ENCODE measurements at places on chromosomes 5 and 9.

DNA sequence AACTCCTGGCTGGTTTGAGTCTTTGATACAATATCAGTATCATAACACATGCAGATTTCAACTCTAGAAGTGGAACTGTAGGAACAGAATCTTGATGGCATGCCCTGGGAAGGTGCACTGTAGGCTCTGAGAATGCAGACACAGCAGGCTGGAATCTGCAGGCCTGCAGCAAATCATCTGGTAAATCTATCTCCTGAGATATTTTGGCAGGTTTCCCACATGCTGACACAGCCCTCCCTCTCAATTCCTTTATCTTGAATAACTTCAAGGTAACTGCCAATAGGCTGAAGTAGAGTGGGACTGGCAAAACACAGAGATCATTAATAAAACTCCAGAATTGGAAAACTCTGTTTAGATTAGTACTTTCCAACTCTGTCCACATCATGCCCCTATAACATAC is 177.8 kb upstream of the PCSK5 start:
- DNase-seq = no peak

- DNase-seq = no peak
Observed at GRCh38 chr9:110821064-110821463, 152.5 kb downstream of the MUSK start.

- no peak for DNase-seq
Observed at GRCh38 chr9:5651246-5651645, 22.3 kb downstream of the RIC1 start.

DNA sequence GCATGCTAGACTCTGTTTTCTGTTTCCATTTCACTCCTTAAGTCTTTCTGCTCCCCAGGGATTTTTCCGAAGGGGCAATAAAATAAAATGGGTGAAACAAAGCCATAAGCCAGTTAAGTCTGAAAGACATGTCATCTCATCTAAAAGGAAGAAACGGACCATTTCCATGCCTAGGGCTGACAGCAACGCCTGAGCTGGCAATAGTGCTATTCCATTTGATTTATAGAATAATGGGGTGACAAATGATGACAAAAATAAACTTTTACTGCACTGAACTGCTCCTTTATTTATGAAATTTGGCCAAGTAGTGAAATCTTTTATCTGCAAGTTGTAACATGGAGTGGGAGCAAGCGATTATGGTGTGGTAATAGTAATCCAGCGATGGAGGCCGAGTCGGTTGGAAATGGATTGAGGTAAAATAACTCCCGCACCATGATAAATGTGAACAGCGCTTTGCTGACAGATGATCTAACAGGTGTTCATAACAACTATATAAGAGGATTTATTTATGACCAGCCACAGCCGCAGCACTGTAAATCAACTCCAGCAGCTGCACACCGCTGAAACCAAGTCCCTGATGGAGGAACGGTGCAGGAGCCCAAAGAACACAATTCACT is 219.8 kb upstream of the TBCA start:
- DNase-seq = no peak

DNA sequence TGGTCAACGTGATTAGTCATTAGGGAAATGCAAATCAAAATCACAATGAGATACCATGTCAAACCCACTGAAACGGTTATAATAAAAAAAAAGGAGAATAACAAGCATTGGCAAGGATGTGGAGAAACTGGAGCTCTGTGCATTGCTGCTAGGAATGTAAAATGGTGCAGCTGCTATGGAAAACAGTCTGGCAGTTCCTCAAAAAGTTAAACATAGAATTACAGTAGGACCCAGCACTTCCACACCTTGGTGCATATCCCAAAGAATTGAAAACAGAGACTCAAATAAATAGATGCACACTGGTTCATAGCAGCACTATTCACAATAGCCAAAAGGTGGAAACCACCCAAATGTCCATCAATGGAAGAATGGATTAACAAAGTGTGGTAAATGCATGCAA is 201.5 kb upstream of the TUT7 start:
- DNase-seq = no peak

GRCh38 chr5:115377468-115378217 is 81.2 kb upstream of the CCDC112 start:
- no peak for DNase-seq

- DNase-seq = no peak
Observed at GRCh38 chr9:81552581-81552991, 136.8 kb downstream of the TLE1 start.

DNA sequence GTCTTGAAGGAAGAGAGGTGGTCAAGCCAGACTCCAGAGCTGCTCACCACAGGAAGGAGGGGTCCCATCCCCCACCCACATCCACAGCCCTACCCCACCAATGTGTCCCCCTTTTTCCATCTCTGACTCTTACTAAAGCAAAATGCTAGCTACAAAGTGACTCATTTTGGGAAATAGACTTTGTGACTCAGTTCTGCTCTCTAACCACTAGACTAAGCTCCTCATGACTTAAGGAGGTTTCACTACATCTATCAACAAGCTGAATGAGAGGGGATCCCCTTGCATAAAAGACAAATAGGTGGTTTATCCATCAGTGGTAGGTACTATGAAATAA is 35.1 kb upstream of the ADRB2 start:
- DNase-seq = no peak

DNA sequence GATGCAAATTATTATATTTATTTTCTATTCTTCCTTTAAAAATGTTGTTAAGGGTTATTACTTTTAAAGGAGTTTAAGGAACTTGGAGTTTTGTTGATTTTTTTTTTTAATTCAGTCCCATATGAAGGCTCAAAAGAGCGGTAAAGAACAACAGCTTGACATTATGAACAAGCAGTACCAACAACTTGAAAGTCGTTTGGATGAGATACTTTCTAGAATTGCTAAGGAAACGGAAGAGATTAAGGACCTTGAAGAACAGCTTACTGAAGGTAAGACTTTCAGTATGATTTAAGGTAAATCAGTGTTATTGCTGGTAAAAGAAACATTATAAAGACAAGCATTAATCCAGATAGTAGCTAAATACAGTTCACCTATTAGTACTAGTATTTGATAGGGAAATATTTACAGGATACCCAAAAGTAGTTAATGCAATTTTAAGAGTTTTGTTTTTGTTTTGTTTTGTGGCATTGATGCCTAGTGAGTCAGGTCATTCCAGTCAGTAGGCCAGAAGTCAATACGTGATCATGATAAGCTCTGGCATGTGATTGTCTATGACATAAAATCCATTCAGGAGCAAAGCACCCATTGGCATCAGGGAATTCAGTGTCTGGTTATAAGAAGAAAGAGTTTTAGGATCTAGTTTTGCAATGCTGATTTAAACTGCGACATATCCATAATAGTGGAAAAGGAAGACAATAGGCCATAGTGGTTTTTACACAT is 49.2 kb downstream of the CNTRL start:
- DNase-seq = no peak

DNA sequence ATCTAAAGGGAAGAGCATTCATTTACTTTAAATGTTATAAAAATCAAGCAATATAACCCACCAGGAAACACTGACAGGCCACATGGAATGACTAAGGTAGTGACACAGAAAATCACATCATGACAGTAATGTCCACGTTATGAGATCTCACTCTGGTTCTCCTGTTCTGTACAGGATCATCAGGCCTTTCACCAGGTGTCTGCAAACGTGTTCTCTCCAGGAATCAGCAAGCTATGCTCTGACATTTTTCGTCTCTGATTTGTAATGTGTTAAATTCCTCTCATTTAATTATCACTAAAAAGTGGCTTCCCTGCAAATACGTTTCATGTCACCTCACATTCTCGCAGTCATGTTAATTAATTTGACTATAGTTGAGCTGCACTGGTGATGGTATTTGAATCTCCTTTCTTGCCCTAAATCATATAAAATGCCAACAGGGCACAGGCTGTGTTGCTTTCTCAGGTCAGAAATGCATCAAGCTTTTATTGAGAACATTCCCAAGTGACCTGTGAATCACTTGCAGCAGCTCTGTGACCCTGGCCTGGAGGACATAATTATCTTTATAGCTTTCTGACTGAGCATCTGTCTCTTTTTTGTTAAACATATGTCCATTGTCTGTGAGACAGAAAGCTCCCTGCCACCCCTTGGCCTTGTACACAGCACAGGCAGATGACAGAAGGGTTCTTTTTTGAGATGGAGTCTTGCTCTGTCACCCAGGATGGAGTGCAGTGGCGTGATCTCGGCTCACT is 196.2 kb downstream of the DIRAS2 start:
- no peak for DNase-seq

DNA sequence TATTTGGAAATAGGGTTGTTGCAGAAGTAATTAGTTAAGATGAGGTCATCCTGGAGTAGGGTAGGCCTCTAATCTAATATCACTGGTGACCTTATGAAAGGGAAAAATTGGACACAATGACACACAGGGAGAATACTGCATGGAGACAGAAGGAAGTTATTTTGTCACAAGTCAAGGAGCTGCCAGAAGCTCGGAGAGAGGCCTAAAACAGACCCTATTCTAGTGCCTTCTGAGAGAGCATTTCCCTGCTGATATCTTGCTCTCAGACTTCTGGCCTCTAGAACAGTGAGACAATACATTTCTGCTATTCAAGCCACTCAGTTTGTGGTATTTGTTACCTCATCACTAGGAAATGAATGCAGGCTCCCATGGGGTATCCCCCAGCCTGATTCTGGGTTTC is 332.9 kb downstream of the CSNK1G3 start:
- no peak for DNase-seq

DNA sequence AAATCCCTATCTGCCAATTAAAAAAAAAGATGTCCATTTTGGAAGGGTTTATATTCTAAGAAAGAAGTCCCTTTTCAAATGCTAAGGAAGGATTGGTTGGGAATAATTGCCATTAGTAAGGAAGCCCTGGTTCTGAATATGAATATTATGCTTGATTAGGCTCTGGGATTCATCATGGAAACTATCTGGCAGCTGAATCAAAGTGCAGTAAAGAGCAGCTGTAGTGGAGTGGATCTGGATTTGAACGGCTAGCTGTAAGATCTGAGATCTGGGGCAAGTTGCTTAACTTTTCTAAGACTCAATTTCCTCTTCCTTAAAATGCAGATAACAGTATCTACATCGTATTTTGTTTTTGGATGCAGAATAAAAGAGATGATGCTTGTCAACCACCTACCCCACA is 10.5 kb downstream of the IL12B start:
- DNase-seq = no peak

DNA sequence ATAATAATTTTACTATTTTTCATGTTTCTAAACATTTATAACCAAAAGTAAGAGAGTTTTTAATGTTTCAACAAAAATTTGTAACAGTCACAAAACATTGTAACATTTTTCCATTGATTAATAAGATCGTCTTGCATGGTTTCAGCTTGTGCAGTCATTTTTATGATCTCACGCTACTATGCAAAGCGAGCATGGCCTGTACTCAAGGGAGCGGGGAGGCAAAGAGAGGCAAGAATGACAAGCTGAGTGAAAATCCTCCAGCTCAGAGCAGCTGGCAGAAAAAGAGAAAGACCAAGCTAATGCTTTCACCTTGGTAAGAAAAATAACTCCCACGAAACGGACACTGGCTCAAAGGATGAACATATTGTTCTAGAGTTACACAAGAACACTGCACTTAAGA is 90.0 kb upstream of the SV2C start:
- no peak for DNase-seq

DNA sequence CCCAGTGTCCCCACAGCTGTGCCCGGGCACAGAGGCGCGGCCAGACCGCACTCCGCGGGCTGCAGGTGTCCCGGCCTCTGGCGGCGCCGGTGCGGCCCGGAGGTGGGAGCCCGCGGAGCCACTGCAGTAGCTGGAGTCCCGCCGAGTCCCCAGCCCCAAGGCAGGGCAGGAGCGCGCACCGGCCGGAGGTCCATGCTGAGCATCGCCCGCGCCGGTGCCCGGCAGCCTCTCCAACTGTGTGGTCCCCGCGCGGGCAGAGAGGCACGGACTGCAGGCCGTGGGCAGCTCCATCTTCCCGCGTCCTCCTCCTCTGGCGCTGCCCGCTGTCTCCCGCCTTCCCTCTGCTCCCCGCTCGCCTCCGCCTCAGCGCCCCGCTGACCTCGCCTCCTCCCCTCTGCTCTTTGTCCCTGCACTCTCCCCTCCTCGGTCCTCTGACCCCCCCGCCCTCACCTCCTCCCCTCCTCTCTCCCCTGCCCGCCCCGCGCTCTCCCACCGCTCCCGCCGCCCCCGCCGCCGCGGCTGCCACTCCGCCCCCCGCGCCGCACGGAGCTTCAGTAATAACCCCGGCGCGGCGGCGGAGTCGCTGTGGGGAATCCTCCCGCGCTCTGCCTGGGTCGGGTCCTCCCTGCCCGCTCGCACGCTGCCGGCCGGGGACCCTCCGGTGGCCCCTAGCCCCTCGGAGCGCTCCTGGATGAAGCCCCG is at the start of gene ADAMTS16:
ADAMTS16 (plus strand) TSS at position 554 of the 702 bp plus-strand sequence; CDS start at position 692, 138 bp downstream.
- DNase-seq = no peak

DNA sequence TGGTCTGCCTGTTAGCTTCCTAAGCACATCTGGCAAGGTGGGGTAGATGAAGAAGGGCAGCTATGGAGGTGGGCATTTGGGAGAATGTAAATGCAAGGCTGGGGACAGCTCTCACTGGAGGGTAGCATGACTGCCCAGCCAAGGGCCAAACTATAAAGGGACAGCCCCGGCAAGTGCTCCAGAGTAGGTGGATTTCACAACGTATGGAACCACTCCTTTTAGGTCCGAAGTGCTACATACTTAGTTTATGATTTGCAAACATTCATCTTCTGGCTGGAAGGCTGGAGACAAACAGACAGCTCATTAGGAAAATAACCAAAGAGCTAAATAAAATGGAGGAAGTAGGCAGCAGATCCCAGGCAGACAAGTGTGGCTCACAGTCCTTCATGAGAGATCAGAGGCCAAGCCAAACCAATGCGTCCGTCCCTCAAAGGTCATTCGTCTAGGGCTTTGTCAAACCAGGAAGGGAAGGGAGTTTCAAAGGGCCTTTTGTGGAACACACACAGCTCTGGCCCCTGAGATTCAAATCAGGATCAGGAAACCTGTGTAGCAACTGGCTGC is 42.5 kb upstream of the GLRX start:
- DNase-seq = no peak

- peak; percentile 50 for DNase-seq
Observed at GRCh38 chr5:137091472-137091871, 407.7 kb downstream of the SPOCK1 start.

GRCh38 chr5:26492906-26493459 is 545.4 kb downstream of the CDH9 start:
- DNase-seq = no peak

GRCh38 chr9:113345190-113345589 is 4.2 kb upstream of the BSPRY start:
- no peak for DNase-seq

DNA sequence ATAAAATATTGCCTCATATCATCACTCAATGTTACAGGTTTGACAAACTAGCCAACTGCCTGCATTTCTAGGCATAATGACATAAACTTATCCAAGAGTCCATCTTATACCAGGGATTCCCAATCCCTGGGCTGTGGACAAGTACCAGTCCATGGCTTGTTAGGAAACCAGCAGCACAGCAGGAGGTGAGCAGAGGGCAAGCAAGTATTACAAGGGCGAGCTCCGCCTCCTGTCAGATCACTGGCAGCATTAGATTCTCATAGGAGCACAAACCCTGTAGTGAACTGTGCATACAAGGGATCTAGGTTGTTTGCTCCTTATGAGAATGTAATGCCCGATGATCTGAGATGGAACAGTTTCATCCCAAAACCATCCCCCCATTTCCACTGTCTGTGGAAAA is 144.9 kb downstream of the PRKACG start:
- no peak for DNase-seq

Measured in hippocampal formation (tissue), 2 donors.